ENCODE measurements at places on chromosomes 16 and 17.

DNA sequence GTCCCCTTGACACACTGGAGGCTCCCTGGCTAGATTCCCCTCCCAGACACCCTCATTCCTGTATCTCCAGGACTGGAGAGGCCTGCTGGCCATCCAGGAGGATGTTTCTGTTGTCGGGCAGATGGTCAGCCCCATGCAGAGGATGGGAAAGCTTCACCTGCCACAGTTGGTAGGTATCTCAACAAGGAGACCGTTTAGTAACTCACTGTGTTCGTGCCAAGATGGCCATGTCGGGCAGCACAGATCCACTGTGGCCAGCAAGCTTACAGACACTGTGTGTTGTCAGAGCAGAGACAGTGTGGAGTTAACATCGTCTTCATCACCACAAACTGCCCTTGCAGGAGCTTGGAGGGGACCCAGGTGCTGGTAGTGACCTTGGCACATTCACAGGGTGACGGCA is 390.9 kb downstream of the SEC14L1 start:
- no peak for DNase-seq

- DNase-seq: peak; percentile 30
Measured at GRCh38 chr16:67936124-67936879, at the start of gene PSMB10. PSMB10 (minus strand) TSS chr16:67936850; CDS start chr16:67936749, 101 bp downstream.

GRCh38 chr17:42321555-42321954 is 33.3 kb downstream of the STAT5A start:
- DNase-seq: no peak

GRCh38 chr17:37284191-37284590 is 91.6 kb upstream of the C17orf78 start:
- no peak for DNase-seq

GRCh38 chr17:82134101-82134500 is 36.1 kb upstream of the FASN start:
- no peak for DNase-seq

DNA sequence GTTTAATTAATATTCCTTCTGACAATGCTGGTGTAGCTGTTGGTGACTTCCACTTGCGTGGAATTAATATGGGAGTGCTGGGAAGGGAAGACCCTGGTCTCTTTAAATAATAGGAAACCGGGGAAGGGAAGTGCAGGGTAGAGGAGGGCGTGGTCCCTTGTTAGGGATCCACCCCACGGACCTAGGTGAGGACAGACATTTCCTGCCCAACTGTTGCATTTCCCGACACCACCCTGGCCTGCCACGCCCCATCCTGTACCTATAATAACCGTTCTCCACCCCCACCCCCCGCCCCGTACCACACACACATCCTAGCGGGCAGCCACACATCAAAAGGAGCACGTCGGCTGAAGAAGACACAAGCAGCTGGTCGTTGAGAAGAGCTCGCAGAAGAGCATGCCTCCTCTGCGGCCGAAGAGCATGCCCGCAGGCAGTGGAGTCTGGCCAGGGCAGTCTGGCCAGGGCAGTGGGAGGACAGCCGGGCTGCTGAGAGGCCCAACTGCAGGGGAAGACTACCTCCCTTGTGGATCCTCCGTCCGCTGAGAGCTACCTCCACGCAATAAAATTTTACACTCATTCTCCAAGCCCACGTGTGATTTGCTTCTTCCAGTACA is 36.8 kb upstream of the MMD start:
- DNase-seq: no peak

- DNase-seq: no peak
Measured at GRCh38 chr16:64391063-64391600, 730.7 kb downstream of the CDH11 start.

DNA sequence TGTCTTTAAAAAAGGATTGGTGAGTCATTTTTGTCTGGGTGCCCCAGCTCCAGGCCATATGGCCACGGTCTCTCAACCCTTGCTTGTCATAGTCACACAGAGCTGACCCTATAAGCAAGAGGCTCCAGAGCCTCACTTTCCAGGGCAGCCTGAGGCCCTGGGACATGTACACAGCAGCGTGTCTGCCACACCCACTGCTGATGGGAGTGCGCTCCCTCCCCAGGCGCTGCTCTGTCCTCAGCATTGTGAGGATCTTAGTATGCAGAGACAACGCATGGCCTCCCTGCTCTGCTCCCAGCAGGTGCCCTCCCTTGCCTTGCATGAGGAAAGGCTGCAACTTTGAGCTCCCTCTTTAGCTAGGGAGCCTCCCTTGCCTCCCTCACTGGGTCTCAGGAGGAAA is 80.8 kb upstream of the CRHR1 start:
- no peak for DNase-seq

GRCh38 chr17:68909066-68909465 is 46.1 kb downstream of the ABCA8 start:
- DNase-seq: no peak

- no peak for DNase-seq
Measured at GRCh38 chr16:53784291-53784690, 80.3 kb downstream of the FTO start.

GRCh38 chr16:88330971-88331890 is 51.5 kb upstream of the ZNF469 start:
- no peak for DNase-seq
